ENCODE measurements at places on chromosomes 2 and 18.

GRCh38 chr2:221569425-221569845, 2.7 kb downstream of the EPHA4 start:
- no peak for DNase-seq

GRCh38 chr2:49490710-49491109, 336.4 kb upstream of the FSHR start:
- no peak for DNase-seq

DNA sequence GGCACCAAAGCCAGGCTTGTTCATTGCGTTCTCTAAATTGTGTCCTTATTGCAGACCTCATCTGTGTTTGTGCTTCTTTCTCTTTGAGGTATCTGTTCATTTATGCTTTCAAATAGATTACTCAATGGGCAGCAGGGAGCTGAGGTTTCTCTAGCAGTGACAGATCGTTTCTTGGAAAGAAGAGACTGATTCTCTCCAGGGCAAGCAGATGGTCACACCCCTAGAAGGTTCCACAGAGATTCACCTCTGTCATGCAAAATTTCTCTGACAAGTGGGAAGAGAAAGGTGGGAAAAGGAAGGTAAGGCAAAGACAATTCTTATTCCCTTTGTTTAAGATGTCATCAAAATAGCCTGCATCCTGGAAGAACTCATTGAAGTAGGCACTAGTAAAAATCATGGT, 14.0 kb downstream of the DLGAP1 start:
- no peak for DNase-seq

- DNase-seq = no peak
Observed at GRCh38 chr2:238599549-238600505, 173.1 kb downstream of the ASB1 start.

- DNase-seq = no peak
Observed at GRCh38 chr18:37355772-37356171, 209.8 kb downstream of the CELF4 start.

- no peak for DNase-seq
Observed at GRCh38 chr2:119202610-119203310, 20.9 kb upstream of the STEAP3 start.

DNA sequence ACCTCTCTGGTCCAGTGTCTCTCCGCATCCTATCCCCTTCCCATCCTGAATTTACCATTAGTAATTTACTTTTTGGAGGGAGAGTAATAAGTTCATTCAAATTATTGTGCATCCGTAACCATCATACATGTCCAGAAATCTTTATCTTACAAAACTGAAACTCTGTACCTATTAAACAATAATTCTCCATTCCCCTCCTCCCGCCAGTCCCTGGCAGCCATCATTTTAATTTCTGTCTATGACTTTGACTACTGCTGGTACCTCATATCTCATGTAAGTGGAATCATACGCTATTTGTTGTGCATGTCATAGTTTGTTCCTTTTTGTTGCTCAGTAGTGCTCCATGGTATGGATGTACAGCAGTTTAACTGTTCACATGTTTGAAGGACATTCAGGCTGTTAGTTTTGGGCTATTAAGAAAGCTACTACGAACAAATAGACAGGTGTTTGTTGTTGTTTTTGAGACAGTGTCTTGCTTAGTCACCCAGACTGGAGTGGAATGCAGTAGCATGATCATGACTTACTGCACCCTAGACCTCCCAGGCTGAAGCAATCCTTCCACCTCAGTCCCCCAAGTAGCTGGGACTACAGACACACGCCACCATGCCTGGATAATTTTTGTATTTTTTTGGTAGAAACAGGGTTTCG, 2.0 kb downstream of the LIMS1 start:
- DNase-seq = no peak

DNA sequence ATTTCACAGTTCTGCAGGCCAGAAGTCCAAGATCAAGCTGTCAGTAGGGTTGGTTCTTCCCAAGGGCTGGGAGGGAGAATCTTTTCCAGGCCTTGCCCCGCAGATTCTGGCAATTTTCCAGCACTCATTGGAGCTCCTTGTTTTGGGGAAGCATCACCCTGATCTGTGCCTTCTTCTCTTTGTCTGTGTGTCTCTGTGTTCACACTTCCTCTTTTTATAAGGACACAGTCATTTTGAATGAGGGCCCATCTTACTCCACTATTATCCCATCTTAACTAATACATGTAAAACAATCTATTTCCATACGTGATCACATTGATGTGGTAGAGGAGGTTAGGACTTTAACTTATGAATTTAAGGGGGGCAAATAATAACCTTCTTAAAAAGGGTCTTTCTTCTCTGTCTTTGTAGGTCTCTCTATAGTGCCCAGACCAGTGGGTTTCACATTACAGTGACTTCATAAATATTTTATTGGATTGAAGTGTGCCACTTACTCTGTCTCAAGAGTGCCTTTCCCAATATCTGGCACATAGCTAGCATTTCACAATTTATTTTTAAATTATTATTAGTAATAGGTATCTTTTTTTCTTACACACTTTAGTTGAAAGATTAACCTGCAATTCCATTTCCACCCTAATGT, 68.9 kb upstream of the CBLN2 start:
- DNase-seq = no peak

DNA sequence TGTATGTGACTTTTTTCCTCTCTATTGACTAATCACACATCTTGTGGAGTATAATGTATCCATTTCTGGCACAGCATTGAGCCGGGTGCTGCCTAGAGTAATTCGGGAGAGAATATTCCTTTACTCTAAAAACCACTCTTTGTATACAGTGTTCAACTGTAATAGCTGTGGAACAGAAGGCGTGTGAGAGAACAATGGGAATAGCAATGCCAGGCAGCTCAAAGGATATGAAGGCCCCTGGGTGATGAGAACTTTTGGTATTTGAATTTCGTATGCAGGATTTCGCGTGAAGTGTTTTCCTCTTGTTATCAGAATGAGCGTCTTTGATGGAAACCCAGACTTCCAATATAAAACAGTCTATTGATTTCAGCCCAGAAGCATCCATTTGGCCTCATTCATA, 84.6 kb upstream of the MAP3K20 start:
- DNase-seq = no peak

DNA sequence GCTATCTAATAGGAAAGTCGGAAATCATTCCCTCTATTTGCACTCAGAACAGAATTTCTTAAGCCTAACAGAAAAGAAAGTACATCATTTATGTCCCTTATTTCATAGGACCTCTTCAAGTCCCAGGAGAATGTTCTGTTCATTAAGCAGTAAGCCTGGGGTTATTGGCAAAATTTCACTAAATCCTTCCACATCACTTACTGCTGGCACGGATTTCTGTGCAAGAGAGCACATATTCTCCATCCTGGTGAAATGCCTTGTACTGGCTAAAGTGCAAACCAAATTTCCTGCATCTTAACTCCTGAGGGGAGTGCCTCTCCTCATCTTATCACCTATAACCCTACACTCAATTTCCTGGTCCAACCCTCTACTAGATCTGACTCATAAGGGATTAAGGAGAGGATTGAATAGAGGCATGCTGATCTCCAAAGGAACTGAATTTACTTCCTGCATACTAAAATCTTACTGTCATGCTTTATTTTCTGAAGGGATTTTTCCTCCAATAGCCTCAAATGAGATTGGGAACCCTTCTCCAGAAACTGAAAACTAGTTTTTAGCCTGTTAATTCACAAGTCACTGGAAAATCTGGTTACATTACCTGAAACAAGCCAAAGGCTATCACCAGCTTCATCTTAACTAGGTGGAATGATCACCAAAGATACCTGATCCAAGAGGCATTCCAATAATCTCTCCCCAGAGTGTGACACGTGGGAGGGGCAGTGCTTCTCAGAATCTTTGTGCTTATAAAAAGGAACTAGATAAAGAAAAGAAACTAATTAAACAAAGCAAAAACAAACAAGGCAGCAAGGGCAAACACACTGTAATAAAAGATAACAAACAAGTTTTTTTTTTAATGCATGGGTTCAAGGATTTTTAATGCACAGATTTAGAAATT, 311.1 kb downstream of the NR4A2 start:
- no peak for DNase-seq

GRCh38 chr2:224196810-224197209, 157.7 kb upstream of the SERPINE2 start:
- DNase-seq = no peak

DNA sequence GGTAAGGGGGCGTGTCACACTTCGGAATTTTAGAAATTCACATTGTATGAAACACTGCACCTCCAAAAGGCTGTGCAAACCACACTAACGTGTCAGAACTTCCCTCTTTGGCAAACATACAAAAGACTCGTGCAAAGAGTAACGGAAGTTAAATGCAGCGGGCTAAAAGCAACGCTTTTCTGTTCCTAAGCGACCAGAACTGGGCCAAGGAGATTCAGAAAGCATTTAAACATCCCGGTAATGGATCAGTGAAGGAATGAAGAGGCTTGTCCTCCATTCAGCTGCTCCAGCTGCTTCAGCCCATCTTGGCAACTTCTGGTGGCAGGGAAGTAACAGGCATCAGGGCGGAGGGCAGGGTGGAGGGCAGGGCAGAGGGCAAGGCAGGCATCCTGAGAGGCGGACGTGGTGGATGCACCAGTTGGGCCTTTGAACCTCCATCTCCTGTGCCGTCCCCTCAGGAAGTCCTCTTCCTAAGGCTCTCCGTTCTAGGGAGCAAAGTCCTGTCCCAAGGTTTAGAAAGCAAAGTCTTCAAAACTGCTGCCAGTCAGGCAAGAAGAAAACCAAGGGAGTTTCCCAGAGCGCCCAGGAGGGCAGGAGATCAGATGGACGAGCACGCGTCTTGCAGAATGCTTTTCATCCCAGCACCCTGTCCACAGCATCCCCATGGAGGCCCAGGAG, 230.7 kb downstream of the ZNF516 start:
- no peak for DNase-seq

DNA sequence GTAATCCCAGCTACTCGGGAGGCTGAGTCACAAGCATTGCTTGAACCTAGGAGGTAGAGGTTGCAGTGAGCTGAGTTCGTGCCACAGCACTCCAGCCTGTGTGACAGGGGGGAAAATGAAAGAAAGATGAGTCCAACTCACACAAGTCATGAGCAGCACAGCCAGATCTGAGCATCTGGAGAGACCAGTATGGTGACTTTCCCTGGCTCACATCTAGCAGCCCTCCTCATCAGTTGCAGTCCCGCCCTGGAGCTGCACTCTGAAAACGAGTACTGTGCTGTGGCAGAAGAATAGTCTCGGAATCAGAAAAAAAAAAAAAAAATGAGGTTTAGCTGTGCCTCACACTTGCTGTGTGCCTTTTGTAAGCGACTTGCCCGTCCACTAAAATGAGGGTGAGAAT, 74.4 kb upstream of the TRIB2 start:
- DNase-seq = no peak

DNA sequence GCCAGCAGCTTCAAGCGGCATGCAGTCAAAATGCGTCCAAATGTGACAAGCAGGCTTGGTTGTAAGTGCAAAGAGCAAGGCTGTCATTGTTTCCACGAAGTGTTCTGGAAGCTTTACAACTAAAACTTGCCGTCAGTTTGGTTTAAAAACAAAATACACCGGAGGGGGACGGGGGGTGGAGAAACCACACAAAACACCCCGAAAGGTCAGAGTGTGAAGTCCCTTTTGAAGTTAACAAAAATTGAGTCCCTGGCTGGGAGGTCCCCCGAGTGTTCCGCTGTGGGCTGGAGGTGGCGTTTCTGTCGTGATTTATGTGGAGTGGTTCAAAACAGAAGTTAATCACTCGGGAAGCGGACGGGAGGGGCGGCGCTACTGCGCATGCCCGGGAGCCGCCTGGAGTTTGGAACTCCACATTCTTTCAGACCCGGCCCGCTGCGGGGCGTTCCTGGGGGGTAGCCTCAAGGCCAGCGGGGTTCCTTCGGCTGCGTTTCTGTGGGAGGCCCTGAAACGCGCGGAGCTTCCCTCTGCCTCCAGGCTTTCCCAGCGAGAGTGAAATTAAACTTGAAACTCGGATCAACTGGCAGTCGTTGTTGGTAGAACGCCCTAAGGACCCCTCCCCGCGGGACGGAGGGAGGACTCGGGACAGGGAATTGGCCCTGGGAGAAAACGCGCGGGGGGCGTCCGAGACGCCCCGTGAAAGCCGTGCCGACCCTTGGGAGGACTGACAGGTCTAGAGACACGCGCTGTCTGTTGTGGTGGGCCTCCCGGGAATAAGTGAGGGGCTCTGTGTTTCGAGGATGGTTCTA, 1.4 kb downstream of the TGIF1 start:
- peak; percentile 80 for DNase-seq

DNA sequence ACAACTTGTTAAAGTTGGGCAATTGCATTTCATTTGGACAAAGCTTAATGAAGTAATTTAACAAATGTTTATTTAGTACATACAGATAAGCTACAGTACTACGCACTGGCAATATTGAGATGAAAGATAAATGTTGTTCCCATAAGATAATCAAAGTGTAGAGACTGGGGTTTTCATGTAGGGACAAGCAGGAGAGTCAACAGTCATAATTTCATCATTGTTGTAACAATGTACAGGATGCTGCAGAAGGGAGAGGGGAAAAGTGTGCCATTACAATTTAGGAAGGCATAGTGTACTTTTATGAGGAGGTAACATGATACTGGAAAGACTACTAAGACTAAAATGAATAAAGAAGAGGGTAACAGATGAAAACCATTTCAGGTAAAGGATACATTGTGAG, 441.6 kb downstream of the ERBB4 start:
- DNase-seq = no peak

- no peak for DNase-seq
Observed at GRCh38 chr2:217415316-217415715, 555.5 kb upstream of the TNP1 start.

DNA sequence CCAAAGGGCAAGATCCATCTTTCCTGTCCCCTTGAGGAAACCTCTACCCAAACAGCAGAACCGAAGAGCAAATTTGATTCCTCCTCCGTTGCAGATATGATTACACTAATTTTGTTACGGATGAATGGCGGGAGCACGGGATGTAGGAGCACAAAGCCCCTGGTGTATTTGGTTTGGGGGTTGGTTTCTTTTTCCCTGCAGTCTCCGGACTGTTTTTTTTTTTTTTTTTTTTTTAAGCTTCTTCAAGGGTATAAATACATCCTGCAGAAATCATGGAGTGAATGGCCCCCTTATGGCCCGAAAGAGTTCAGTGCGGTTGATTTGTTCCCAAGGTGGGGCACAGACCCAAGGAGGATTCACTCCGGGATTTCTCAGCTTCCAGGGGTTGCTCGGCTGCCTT, 135.3 kb upstream of the SH3BP4 start:
- DNase-seq = no peak

GRCh38 chr2:58035352-58035751, 11.3 kb upstream of the VRK2 start:
- no peak for DNase-seq

DNA sequence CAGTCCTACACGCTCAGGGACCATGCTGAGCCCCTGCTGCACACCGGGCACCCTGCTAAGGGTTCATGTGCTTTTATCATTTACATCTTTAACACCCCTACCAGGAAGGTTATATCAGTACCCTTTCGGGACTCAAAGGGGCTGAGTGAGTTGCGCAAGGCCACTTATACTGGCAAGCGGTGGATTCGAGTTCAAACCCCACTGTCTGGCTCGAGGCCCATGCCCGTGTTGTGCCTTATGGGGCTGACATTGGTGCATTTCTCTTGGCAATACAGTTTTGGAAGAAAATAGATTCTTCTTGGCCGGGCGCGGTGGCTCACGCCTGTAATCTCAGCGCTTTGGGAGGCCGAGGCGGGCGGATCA, 69.5 kb upstream of the MAP4K4 start:
- no peak for DNase-seq
